Esophagus squamous epithelium (tissue), 5 donors: ENCODE measurements at places on chromosomes 7 and 10.

GRCh38 chr10:51700228-51700817, 928 bp upstream of the CSTF2T start:
- no peak for DNase-seq

DNA sequence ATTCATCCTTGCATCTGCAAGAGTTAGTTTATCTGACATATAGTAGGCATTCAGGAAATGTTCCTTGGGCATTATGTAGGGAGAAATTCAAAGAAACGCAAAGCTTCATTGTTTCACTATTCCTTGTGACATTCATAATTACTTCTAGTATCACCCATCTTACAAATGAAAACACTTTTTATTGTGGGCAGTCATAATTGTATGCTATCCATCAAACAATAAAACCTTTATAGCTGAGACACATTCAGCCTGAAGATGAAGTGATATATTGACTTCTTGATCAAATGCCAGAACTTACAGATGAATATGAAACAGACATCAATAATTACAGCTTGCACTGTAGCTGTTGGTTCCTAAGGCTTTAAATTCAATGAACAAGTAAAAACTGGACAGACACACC, 36.4 kb downstream of the FAM204A start:
- DNase-seq: no peak

- DNase-seq: no peak
Observed at GRCh38 chr10:42836096-42836495, 53.5 kb downstream of the BMS1 start.

GRCh38 chr10:43070121-43071085, 6.5 kb upstream of the RET start:
- no peak for DNase-seq

DNA sequence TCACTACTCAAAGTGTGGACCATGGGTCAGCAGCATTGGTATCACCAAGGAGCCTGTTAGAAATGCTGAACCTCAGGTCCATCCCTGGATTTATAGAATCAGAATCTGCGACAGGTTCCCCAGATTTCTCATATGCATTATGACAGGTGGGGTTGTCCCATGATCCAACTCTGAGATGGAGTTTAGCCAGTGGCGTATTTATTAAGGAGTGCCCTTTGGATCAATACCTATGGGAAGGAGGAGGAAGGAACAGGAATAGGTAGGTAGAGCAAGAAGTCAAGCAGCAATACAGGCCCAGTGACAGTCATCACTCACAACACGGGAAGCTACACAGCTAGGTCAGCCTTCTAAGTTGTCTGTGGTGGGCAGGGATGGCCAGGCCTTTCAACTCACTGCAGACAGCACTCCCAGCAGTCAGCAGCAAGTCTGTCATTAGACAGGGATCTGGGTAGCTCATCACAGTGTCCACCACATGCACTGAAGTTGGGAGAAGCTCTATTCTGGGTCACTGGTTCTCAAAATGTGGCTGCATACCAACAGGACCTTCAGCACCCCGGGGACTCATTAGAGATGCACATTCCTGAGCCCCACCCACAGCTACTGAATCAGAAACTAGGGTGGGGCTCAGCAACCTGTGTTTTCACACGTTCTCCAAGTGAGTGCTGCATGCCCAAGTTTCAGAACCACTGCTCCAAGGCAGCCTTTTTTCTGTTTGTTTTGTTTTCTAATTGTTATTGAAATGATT, 532.3 kb upstream of the GALNT17 start:
- DNase-seq: no peak

GRCh38 chr10:37707829-37708578, 149.4 kb downstream of the ZNF248 start:
- DNase-seq: no peak

GRCh38 chr7:56218510-56218909, 102.3 kb upstream of the NUPR2 start:
- DNase-seq: no peak

DNA sequence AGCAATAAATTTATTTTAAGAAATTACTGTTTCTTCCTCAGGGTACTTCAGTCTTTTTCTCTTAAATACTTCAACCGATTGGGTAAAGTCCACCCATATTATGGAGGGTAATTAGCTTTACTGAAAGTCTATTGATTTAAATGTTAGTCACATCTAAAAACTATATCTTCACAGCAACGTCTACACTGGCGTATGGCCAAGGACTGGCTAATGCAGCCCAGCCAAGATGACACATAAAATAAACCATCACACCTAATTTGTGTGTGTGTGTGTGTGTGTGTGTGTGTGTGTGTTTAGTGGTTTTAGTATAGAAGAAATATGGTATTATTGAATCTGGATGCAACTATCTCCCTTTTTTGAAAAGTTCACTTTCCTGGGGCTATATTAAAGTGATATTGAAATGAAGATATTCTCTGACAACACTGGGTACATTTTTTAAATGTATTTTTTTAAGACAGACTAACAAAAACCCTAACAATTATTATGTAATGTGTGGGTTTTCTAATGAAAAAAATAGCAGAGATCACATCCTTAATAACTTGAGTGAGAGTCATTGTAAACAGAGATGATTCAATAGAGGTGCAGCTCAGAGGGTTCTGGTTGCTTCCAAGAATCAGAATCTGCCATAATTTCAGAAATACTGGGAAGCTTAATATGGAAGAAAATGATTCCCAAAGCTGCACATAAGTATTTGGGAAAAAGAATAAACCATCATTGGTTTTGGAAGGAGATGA, 584.2 kb upstream of the MBL2 start:
- DNase-seq: no peak

DNA sequence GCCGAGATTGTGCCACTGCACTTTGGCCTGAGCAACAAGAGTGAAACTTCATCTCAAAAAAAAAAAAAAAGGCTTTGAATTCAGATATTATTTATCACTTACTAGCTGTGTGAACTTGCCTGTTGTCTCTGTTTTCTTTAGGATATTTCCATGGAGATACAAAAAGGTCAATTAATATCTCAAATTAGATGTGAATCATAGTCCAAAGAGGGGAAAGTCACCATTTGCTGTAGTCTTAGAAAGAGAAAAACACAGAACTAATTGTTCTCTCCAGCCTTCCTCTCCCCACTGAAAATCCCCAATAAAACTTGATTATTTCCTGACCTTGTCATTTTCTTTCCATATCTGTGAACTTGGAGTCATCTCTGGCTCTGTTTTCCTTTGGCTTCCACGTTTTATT, 21.2 kb downstream of the HEPACAM2 start:
- no peak for DNase-seq

DNA sequence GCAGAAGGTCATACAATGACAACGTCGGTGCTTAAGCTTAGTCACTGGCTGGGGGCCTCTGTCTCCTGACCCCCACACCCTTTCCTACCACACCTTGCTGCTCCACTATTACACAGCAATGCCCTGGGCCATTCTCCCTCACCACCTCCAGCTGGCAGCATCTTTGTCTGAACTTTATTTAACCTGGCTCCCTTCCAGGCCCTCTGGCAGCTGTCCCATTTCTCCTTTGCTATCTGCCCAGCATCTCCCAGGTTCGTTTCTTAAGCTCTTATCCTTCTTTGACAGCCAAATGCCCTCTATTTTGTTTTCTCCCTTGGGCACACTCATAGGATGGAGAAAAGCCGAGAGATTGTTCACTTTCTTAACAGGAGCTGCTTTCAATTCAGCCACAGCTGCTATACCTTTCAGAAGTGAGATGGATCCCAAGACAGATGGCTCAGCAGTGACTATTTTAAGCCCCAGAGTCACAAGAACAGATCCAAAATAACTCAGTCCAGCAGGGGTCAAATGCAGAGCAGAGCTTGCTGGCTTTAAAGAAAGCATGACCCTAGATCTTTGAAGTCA, 1277.1 kb upstream of the AUTS2 start:
- no peak for DNase-seq

DNA sequence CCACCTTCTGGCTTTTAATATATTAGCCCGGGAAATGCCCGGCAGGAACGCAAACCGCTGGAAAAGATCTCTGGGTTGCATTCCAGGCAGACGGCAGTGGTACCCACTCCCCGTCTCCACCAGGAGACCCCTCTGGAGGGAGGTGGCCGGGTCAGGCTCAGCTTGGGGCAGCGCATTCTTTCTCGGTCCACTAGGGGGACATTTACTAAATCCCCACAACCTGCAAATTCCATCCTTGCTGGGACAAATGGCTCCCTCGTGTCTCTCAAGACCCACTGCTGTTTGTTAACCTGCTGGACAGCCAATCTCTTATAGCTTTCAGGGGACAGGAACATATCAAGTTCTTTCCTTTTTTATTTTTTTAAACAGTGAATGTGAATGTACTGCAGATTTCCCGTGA, 45.8 kb upstream of the CARD11 start:
- DNase-seq: no peak

DNA sequence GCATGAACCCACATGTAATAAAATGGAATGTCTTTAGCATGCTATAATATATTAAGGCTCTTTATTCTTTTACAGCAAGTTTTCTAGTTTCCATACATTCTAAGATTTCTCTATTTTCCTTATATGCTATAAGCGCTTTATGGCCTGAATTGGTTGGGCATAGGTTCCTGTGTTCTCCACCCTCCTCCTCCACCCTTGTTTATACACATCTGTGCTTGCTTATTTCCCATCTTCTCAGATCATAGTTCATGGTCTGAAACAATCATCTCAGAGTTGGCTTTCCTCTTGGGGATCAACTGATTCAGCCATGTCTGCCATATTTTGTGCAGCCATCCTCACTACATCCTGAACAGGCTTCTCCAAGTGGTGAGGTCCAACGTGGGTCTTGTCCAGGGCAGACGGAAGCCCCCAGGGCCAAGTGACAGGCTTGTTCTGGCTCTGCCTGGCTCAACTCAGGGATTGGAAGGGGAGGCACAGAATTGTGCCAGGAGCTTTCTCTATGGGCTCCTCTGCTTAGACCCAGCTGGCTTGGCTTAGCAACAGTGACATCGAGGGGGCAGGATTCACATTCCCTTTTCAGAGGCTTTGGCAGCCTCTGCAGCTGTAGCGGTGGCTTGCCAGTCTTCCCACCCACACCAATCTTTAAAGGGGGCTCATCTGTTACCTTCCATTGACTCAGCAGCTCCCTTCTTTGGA, 327.3 kb downstream of the PTEN start:
- no peak for DNase-seq

GRCh38 chr7:30459591-30460245, 18.9 kb downstream of the NOD1 start:
- no peak for DNase-seq
